ENCODE measurements at places on chromosomes 5 and 9.

DNA sequence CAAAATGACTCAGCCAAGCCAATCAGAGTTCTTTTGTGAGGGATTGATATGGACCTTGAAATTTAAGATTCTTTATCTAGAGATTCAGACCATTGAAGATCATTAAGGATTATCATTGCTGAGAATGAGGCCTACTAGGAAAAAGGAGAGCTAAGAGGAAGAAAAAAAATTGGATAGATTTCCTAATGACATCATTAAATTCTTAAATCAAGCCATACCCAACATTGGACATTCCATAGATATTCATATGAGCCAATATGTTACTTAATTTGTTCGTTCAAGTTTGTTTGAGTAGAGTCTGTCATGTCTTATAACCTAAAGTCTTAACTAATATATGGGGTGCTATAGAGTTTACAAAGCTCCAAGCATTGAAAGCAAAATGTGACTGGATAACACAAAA, 727.9 kb upstream of the SEMA6A start:
- no peak for DNase-seq

DNA sequence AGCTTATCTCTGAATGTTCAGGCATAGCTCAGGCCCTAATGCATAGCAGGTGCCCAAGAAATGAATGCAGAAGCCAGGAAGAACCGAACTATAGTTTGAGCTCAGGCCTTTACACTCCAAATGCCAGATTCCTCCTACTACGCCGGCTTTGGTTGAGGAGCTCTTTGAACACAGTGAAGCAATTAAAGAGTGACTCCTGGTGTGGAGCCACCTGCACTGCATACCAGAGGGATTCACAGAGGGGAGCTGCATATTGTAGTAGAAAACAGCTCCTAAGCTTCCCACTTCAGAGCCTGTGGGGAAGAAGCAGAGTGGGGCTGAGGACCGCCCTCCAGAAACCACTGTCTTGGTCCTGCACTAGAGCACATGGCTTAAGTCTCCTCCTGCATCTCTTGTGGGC, 14.5 kb upstream of the KCNMB1 start:
- DNase-seq: no peak

DNA sequence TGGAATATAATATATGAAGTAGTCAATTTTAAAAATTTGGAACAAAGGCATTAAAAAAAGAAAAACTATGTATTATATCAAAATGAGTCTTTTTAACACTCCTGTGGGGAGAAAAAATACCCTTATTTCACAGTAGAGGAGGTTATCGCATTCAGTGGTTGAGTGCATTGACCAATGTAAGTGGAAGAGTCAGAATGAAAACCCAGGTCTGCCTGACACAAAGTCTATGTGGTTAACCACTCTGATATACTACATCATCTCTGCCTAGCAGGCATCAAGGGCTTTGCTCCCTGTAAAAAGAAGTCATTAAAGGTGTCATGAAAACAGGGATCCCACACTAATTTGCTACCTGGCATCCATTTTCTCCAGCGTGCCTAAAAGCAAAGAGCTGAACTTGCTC, 417.2 kb upstream of the C9orf72 start:
- DNase-seq: no peak

DNA sequence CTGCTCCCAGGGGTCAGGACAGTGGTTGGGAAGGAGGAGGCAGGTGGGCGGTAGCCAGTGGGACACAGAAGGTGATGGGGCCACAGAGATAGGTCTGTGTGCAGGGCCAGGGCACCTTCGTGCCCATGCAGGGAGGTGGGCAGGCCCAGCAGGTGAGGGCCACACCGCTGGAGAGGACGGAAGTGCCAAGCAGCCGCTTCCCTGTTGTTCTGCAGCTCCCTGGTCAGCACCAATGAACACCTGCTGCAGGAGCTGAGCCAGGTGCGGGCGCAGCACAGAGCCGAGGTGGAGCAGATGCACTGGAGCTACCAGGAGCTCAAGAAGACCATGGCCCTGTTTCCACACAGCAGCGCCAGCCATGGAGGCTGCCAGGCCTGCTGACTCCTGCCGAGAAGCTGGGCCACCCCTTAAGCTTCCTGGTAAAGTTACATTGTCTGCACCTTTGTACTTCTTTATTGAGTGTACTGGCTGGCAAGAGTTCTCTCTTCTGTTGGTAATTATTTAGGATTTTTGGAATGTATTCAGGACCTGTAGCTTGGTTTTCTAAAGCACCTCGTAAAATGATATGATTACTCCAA, 40.3 kb downstream of the TPPP start:
- DNase-seq: no peak

GRCh38 chr5:142825378-142826089, 55.4 kb downstream of the ARHGAP26 start:
- DNase-seq: no peak

- DNase-seq: no peak
Measured at GRCh38 chr9:77464661-77465060, 183.5 kb downstream of the GNA14 start.

Data from stimulated activated CD4-positive, alpha-beta T cell treated with anti-CD3 and anti-CD28 coated beads, Interleukin-2, amount 100 ng/mL, for 24 hours (primary cell).